ENCODE measurements at places on chromosomes 5 and 9.
A peak's percentile ranks its signal among the peaks of the same experiment; 100 is the strongest.

- no peak for DNase-seq
These were observed 4.9 kb upstream of the NXNL2 start for GRCh38 chr9:88530051-88530450.

DNA sequence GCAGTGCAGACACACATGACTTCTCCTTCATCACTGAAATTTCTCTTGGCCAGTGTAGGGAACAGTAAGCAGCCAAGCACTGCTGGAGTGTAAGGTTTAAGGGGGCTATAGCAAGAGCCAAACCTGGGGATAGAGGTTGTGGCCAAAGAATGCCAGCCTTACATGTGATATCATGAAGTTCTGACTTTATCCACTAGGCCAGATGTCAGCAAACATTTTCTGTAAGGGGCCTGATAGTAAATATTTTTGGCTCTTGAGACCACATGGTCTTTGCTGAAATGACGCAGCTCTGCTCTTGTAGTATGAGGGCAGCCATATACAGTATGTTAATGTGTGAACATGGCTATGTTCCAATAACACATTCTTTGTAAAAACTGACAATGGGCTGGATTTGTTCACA, 29.7 kb upstream of the FYB1 start:
- DNase-seq: no peak

DNA sequence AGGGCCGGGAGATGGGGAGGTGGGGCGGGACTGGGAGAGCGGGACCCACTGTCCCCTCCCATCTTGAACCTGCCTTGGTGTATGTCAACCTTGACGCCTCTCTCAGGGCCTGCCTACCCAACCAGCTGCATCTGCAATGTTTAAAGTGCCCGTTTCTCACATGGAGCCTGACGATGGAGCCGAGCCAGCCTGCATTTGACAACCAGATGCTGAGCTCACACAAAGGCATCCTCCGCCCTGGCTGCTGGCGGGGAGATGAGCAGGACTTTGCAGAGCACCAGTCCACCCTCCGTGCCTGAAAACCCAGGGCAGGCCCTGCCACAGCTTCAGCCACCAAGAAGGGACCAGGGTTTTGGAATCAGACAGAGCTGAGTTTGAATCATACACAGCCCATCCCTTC, 141.1 kb upstream of the SMIM23 start:
- DNase-seq: peak; percentile 71

DNA sequence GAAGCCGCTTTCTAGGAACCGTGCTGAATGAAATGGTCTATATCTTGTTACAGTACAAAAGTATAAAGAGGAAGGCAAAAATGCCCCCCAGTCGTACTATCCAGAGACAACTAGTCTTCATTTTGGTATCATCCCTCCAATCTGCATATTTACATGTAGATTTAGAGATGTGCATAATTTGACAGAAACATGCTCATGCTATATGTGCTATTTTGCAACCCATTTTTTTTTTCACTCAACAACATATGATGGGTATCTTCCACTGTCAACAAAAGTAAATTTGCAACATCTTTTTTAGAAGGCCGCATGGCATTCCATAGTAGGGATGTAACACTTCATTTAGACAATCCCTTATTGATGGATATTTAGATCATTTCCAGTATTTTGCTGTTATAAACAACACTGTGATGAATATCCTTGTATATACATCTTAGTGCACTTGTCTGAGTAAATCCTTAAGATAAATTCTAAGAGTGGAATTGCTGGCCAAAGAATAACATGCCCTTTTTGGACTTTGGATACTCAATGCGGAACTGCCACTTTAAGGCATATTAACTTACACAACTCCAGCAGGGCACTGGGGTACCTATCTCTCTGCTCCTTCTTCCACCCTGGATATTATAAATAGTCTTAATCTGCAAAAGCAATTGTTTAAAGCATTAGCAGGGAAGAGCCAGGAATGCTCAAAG, 71.1 kb upstream of the SH3PXD2B start:
- DNase-seq: no peak

Data from right forelimb (tissue), 1 donor.